ENCODE measurements at places on chromosomes 5 and 9. TPM values are rescaled to one million over a fixed set of nuclear protein-coding genes. Genes with fewer than 3 reads are reported as not detected.

The TICAM2 gene
- 0.67 TPM for total RNA-seq

GRCh38 chr5:117881426-117882230 lies 1106.7 kb downstream of the DTWD2 start:
- no peak for DNase-seq

DNA sequence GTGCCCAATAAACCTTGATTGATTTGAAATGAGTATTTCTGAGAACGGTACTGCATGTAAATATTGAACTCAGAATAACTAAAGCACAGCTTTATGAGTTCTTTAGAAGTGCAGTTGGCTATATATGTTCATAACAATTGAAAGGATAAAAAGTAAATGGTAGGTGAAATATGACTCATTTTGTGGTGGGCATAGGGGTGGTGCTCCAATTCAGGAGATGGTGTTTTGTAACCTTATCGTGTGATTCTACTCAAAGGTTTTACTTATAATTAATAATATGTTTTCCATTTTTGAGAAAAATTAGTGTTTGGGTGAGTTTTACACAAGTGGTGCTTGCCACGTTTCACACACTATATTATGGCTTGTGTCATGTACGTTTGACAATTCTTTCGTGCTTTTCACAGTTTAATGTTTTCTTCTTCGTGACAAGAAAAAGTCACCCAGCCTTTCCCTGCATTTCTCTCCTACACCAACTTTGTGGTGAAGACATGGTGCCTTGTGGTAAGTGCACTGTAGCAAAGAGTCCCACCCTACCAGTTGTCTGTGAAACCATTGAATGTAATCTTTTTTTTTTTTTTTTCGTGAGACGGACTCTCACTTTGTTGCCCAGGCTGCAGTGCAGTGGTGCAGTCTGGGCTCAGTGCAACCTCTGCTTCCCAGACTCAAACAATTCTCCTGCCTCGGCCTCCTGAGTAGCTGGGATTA lies 492.5 kb upstream of the SGCD start:
- DNase-seq: no peak

The RBM22 gene
- total RNA-seq: 109 TPM

DNA sequence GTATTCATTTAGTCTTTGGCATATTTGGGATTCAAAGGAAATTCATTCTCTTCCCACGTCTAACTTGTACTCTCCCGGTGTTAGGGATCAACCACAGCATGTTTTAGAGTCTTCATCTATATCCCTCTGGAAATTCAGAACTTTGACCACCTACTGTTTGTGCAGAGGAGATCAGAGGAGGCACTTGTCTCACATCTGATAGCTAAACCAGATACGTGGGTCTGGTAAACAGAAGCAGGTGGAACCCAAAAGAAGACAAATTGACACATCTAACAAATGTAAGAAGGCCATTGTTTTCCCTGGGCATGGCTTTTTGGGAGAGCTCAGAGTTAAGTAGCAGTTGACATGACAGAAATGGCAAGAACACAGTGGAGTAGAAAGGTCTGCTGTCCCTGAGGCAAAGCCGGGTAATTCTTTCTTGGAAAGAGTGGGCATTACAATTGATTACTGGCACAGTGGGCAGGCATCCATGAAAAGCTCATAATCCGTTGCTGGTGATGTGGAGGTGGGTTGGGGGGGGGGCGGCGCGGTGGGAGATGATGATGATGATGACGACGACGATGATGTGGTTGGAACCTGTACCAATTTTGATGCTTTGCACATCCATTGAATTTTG lies 27.5 kb downstream of the PIP5K1B start:
- no peak for DNase-seq

The ZNF658 gene
- 1.5 TPM for total RNA-seq

The FRMPD1 gene
- not detected for total RNA-seq

DNA sequence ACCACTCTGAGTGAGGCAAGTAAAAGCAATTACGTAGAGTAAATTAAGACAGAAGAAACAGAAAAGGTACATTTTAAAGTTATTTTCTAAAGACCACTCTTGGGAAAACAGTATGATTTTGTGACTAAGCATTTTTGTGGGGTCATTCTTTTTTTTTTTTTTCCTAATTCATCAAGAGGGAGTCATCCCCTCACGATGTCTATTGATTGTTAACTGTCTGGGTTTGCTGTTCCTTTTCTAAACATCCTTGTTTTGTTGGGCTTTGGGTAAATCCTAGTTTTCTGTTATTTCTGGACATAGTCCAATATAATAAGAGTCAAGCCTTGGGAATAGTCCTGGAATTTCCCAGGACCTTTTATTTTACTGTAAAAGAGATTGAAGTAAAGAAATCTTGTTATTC lies 63.8 kb downstream of the ANKRD55 start:
- no peak for DNase-seq

GRCh38 chr9:127991017-127991756 lies 10.4 kb upstream of the EEIG1 start:
- DNase-seq: no peak

DNA sequence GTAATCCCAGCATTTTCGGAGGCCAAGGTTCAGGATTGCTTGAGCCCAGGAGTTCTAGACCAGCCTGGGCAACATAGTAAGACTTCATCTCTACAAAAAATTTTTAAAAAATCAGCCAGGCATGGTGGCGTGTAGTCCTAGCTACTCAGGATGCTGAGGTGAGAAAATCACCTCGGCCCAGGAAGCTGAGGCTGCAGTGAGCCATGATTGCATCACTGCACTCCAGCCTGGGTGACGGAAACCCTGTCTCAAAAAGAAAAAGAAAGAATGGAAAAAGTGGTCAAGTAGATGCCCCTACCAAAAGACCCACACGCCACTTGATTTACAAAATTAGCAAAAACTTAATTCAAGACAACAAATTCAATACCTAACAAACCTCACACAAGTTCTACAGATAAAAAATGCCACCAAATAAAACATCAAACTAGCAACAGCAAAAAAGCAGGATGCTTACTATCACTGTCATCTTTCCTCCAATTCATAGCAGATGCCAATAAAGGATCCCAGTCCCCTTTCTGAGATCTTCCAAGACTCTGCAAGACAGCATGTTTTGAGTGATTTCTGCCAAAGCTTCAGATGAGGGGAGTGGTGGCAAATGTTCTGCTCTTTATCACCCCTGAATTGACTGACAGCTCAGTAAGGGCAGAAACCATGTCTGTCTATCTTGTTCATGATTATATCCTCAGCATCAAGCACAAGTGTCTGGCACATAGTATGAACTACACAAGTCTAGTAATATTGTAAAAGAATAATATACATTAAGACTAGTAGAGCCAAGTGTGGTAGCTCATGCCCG lies 34.2 kb upstream of the TESK1 start:
- no peak for DNase-seq

GRCh38 chr9:98235126-98235525 lies 20.3 kb downstream of the TBC1D2 start:
- no peak for DNase-seq

The HMCN2 gene
- not detected for total RNA-seq

The ZBTB34 gene
- 5.4 TPM for total RNA-seq

The DPP7 gene
- 343 TPM for total RNA-seq

DNA sequence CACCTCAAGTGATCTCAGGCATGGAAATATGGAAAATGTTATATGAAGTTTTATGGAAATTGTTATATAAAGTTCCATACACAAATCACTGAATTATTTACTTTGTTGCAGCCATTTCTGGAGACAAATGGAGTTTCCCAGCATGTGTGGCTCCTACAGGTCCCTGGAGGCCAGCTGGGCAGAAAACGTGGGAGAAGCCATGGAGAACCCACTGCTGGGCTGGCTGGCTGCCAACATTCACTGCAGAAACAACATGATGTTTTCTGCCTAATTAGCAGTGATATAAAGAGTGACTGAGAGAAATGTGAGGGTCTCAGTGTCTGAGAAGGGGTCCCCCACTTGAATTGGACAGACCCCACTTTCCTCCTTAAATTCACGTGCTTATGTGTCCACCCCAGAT lies 208.8 kb upstream of the IRX2 start:
- no peak for DNase-seq

GRCh38 chr9:109903515-109904138 lies 123.6 kb downstream of the PALM2AKAP2 start:
- DNase-seq: peak; percentile 83

DNA sequence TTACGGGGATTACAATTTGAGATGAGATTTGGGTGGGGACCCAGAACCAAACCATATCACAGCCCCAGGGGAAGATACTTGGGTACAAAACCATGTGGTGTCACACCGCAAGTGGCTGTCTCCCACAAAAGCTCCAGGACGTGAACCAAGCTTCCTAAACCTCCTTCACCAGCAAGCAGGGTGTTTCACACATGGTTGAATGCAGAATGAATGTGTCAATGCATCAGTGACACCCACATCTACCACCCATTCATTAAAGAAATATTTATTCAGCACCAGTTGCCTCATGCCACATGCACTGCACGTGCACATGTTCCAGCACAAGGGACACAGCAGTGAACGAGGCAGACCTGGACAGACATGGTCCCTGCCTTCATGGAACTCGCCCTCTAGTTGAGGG lies 70.9 kb upstream of the SPOCK1 start:
- DNase-seq: no peak

The TMEM215 gene
- not detected for total RNA-seq
